Fibroblast of mammary gland (primary cell): ENCODE measurements at places on chromosomes 12 and 14.
A peak's percentile ranks its signal among the peaks of the same experiment; 100 is the strongest.

- DNase-seq, result no peak
Measured at GRCh38 chr14:81143793-81144192, 77.0 kb downstream of the GTF2A1 start.

GRCh38 chr12:100447381-100447780 lies 26.3 kb upstream of the NR1H4 start:
- DNase-seq, result no peak

DNA sequence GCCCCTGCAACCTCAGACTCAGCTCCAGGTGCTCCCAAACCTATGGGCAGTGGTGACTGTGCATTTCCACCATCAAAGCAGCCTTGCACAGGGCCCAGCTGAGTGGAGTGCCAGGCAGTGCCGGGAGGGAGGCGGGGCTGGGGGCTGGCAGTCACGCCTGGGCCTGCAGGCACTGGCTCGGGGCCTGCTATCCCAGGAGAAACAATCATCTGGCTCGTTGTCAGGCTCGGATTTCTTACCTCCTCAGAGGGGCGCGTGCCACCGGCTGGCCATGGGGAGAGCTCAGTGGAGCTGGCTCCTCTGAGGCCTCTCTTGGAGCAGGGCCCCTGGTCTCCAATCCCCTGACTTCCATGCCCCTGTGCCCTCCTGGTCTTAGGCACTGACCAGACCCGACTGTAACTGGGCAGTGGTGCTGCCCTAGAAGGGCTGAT lies 20.2 kb upstream of the PPP1R13B start:
- no peak for DNase-seq

- DNase-seq, result no peak
Measured at GRCh38 chr14:104583424-104584306, 4.1 kb downstream of the C14orf180 start.

DNA sequence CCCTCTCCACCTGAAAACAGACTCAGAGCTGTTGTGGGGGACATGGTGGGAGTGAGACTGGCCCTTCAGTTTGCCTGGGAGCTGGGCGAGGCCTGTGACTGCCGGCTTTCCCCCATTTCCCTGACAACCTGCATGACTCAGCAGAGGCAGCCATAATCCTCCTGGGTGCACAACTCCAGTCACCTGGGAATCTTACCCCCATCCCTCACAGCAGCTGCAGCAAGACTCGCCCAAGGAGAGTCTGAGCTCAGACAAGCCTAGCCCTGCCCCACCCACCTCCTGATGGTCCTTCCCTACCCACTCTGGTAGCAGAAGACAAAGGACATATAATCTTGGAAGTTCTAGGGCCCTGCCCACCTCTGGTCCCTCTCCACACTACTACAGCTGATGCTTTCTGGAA lies 207.3 kb upstream of the ARID2 start:
- no peak for DNase-seq

DNA sequence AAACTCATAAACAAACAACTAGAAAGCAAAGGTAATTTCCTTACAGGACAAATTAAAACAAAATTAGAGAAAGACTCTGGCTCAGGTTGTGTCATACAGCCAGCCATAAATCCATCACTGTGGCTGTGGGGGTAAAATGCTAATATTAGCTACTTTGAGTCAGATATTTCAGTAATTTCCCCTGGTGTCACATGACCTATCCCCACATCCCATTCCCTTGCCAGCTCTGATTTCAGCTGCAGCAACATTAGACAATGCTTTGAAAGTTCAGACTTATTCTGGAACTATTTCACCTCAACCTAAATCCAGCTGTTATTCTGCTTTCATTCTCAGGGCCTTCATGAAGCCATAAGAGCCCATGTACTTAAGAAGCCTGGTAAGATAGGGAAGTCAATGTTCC lies 55.3 kb downstream of the RPL10L start:
- DNase-seq, result no peak

GRCh38 chr12:29578731-29579130 lies 81.2 kb upstream of the OVCH1 start:
- no peak for DNase-seq

GRCh38 chr12:107029081-107029480 lies 42.1 kb upstream of the MTERF2 start:
- no peak for DNase-seq

GRCh38 chr14:79080040-79080439 lies 909.9 kb downstream of the NRXN3 start:
- no peak for DNase-seq

DNA sequence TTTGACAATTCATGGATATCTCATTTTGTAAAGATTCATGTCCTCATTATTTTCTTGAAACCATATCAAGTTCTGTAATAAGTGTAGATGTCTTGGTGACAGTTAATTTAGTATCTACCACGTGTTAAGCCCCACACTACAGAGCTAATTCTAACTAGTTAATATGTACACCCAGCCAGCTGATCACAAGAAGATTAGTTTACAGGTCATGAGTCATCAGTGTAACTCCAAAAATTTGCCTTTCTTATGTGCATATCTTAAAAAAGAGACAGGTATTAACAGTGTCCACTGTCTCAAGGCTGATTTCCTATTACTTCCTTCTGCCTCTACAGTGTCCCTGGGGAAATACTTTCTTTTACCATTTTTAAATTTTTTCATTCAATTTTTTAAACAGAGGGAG lies 13.3 kb upstream of the YBX3 start:
- no peak for DNase-seq

GRCh38 chr14:34461334-34462131 lies 507 bp downstream of the SPTSSA start:
- peak; percentile 53 for DNase-seq

- peak; percentile 7 for DNase-seq
Measured at GRCh38 chr14:31819281-31819680, 257.8 kb upstream of the ARHGAP5 start.

DNA sequence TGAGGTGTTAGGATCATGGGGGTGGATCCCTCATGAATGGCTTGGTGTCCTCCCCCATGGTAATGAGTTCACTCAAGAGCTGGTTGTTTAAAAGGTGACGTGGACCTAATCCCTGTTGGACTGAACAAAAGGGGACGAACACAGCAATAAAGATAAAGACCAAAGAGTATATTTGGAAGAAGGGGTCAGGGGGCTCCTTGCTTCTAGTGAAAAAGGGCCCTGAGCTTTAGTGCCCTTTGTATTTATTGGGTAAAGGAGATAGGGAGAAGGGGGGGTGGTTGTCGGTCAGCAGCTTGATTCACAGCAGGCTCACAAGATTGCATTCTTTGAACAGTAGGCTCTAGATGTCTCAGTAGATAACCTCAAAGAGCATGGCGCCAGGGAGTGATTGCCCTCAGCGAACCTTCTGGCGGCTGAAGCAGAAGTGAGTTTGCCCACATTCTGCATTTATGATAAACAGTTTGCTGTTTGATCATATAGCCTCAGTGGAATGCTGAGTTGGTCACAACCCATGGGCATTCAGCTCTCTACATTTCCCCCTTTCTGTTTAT lies 25.9 kb upstream of the MAPKAPK5 start:
- no peak for DNase-seq

DNA sequence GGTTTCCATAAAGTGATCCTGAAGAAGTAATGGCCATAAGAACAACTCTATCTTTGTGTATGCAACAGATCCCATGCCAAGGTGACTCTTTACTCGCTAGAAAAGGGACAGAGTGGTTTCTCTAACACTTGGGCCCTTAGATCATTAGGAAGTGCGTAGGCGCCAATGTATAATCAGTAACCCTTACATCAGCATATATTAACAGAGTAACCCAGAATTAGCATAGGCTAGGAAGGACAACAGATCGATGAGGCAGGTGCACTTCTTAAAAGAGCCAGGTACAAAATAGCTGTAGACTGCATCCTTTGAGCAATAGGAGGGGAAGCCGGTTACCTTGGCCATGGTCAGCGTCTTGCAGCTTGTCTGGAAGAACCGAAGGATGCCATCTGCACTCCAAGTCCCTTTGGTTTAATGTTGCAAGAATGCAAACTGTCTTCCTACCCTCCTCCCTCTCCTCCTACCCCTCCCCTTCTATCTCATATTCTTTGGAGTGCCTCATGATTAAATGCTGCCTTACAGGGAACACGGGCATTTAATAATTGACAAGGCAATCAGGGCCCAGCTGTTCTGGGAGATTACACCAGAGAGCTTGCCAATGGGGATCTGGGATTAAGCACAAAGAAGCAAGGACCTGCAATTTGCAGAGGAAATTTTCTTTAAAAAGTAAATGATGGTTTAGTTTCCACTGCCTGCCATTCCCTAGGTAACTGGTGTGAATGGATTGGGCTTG lies 8.0 kb downstream of the GSG1 start:
- DNase-seq, result no peak

DNA sequence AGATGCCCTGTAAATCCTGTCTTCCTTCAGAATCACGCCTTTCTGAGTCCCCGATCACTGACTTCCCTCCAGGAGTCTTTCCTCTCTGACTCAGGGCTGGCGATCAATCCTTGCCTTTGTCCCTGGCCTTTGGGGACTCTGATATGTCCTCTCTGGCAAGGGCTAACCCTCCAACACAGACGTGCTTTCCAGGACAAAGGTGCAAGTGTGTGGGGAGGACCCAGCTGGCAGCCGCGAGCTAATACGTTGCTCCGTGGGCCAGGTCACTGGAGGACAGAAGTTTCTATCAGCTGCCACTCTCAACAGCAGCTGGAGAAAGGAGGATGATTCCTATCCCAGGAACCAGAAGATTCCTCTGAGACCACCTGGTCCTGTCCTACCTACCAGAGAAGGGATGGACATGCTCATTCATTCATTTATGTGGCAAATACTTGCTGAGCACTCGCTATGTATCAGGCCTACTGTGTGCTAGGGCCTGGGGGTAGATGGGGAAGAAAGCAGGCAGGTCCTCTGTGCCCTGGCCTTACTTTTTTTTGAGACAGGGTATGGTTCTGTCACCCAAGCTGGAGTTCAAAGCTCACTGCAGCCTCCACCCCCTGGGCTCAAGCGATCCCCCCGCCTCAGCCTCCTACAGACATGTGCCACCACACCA lies 8.5 kb upstream of the SCARB1 start:
- no peak for DNase-seq

DNA sequence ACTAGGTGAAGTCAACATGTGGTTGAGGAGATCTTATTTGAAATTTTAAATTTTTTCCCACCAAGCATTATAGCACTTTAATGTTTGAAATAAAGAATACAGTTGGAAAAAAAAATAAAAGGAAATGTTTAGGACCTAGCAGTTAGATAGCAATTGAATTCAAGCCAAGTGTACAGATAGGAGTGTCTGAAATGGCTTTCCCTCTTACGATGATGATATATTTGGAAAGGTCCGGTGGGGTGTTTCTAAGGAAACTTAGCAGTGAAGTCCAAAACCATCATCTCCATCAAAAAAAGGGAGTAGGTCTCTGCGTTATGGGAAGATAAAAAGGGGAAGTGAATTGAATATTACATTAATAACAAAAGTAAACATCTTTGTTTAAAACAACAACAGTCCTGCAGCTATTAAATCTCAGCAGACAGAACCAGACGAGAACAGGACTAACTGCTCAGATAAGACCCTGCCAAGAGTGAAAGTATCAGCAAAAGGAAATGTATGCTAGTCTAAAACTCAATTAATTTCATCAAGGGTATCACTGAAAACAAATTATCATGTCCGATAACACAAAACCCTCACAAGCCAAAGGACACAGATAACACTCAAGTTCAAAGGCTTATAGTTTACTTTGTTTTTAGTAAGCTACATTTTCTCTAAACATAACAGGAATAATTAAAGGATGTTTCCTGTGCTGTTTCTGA lies 242.0 kb downstream of the BMP4 start:
- DNase-seq, result no peak

DNA sequence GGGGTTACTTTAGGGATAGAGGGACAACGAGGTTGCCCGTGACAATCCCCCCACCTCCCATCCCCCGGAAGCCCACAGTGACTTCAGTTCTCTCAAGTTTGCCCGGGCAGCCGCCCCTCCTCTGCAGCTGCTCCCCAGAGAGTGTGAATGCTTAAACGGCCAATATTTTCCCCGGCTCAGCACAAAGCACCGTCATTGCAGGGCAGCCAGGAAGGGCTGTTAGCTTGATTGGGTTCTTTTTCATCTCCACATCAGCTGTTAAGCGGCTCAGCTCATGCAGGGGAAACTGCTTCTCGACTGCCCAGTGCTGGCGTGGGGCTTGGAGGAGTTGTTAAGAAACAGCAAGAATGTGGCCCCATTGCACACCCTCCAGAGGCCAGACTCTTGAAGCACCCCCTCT lies 120.5 kb upstream of the NCOR2 start:
- DNase-seq, result no peak

DNA sequence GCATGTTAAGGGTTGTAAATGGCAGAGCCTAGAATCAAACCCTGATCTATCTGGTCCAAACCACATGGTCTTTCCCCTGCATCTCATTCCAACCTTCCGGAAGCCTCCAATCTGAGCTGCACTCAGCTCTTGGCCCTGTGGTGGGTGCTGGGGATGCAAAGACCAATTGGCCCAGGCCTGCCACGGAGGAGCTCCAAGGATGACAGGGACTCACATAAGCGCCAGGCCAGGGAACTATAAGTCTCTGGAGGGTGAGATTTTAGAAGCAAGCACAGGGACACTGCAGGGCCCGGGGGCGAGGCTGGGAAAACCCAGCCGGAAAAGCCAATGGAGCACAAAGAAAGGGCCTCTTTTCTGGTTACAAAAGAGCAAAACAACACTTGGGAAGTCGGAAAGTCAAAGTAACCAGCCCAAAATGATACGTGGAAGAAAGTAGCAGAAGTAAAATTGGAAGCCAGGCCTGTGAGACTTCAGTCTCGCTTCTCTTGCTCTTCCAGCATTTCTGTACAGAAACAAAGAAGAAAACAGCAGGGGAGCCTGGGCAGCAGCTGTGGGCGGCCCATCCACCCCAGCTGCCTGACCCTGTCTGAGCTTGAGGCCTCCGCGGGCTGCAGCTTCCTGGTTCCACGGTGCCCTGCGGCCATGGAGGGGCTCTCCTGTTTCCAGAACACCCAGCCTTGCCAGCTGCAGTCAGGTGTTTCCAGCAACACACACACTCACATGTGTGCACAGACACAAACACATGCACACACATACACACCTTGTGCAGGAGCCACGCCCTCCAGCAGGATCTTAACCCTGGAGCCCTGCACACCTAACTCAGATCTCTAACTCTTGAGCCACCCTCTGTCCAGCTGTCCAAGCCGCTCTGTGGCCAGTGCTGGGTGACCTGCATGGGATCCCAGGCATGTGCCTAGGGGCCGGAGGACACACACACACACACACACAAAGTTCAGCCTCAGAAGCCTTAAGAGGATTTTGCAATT lies 178.2 kb downstream of the BCL11B start:
- no peak for DNase-seq

- peak; percentile 10 for DNase-seq
Measured at GRCh38 chr14:99838639-99839134, 45.5 kb downstream of the EML1 start.

DNA sequence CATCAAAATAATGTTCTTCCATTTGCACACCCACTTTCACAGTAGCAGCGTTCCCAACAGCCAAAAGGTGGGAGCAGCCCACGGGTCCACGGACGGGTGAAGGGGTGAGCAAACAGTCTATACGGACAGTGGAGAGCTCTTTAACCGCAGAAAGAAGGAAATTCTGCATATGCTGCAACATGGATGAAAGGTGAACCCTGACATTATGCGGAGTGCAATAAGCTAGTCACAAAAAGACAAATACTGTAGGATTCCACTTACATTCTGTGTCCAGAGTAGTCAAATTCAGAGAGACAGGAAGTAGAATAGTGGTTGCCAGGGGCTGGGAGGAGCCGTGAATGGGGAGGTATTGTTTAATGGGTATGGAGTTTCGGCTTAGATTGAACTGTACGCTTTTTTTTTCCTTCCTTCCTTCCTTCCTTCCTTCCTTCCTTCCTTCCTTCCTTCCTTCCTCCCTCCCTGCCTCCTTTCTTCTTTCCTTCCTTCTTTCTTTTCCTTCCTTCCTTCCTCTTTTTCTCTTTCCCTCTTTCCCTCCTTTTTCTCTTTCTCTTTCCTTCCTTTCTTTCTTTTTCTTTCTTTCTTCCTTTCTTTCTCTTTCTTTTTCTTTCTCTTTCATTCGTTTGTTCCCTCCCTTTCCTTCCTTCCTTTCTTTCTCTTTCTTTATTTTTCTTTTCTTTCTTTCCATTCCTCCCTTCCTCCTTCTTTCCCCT lies 15.8 kb upstream of the ANKRD9 start:
- DNase-seq, result peak; percentile 67
